ENCODE measurements at places on chromosomes 7 and 10.

GRCh38 chr10:607545-608185, 81.8 kb downstream of the DIP2C start:
- DNase-seq, result no peak

DNA sequence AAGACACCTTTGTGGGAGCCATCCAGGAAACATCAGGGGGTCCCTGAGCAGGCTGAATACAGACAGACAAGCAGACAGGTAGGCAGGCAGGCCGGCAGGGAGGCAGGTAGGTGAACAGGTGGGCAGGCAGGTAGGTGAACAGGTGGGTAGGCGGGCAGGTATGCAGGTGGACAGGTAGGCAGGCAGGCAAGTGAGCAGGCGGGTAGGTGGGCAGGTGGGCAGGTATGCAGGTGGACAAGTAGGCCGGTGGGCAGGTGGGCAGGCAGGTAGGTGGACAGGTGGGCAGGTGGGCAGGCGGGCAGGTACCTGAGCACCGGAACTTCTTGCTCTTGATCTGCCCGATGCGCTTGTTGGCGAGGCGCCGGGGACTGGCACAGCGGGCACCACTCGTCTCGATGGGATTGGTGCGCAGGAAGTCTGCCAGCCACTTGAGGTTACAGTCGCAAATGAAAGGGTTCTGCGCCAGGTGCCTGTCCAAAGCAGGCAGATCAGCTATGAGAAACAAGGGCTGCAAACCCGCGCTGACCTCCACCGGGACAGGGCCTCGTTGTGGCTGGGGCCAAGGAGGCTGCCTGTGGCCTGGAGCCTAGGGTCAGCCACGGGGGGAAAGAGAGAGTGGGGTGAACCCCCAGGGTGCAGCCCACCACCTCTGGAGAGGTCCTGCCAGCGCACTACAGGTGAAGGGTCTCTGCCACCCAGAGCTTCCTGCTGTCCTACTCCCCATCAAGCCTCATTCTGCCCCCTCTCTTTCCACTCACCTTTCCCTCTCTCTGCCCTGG, 136.9 kb downstream of the SLIT1 start:
- DNase-seq, result no peak

- DNase-seq, result no peak
These were observed 14.0 kb upstream of the ADRB1 start for GRCh38 chr10:114029655-114030054.

DNA sequence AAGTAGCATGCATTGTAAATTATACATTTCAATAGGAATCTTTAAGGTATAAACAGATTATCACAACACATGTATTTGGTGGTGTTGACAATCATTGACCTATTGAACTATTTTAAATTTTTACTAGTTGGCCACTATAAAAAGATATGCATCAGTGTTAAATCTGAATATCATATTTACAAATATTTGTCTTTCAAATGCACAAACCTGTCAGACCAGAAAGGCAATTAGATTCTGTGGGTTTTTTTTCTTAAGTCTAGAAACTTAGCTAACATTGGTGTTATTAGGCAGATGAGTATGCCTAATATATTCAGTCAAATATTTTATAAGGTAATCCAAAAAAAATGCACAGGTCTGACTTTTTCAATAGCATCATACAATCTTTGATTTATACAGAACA, 241.4 kb upstream of the DGKB start:
- no peak for DNase-seq

- no peak for DNase-seq
These were observed 172.3 kb downstream of the CACNB2 start for GRCh38 chr10:18312374-18313139.

GRCh38 chr7:29352041-29352440, 157.5 kb downstream of the CHN2 start:
- DNase-seq, result no peak
